ENCODE measurements at places on chromosomes 11 and 22. TPM values are rescaled to one million over a fixed set of nuclear protein-coding genes. Genes with fewer than 3 reads are reported as not detected.

GRCh38 chr11:27211370-27212127, 151.5 kb downstream of the CCDC34 start:
- DNase-seq: no peak

- no peak for DNase-seq
Observed at GRCh38 chr11:75667831-75668450, 897 bp downstream of the MAP6 start.

DNA sequence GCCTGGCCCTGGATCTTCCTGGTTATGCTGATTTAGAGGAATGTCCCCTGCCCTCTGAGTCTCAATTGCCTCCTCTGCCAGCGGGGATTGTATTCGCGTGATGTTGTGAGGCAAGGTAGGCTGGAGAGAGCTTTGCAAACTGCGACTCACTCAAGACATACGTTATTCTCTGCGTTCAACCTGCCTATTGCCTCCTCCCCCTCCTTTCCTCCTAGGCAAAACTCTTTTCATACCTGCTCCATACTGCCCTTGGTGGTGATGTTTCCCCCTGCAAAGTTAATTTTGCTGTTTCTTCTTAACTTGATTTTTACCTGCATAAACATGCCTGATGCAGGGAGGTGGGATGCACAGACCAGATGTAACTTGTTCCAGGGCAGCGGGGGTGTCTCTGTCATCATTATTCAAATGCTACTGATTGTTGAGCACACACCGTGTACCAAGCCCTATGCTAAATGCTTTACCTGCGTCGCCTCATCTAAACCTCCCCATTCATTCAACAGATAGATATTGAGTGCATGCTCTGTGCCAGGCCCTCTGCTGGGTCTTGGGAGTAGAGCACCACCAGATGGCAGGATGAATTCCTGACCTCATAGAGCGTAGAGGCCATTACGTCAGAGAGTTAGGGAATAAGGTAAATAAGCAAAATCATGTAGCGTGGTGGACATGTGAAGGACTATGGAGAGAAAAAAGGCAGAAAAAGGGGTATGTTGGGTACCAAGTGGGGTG, 29.0 kb downstream of the SGSM1 start:
- peak; percentile 8 for DNase-seq

DNA sequence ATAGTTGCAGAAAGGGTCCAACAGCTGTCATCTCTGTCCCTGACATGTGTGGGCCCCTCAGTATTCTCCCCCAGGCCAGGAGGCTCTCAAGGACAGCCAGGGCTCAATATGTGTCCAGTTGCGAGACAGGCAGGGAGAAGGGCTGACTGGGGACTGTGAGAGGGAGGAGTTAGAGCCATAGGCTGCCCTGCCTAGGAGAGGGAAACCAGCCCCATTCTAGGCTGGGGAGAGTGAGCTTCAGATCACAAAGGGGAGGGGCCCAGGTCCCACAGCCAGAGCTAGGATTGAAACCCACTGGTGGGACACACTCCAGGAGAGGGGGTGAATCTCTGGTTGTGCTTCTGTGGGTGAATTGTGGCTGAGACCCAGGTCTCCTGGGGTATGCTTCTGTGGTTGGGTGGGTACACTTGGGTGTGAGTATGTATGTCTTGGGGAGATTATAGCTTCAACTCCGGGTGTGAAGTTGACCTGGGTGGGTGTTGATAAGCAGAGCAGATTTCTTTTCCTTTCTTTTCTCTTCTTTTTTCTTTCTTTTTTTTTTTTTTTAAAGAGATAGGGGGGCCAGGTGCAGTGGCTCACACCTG, 2.1 kb upstream of the CARNS1 start:
- no peak for DNase-seq

Gene PLEKHA7
- 0.29 TPM for total RNA-seq

Data from LHCN-M2 (cell line).